ENCODE measurements at places on chromosomes 6 and 20.

DNA sequence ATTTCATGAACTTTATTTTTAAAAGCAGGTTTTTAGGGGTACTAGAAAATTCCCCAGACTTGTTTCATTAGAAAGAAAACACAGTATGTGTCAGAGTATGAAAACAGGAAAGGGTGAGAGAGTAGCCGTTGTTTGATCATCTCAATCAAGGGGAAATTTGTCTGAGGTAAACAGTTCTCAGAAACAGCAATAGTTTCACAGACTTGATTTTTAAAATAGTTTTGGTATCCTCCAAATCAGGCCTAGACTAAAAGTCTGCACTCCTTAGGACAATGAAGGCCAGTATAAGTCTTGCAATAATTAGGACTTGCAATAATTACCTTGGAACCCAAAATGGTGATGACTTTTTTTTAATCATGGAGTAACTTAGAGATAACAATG is 176.6 kb upstream of the TAB2 start:
- no peak for DNase-seq

DNA sequence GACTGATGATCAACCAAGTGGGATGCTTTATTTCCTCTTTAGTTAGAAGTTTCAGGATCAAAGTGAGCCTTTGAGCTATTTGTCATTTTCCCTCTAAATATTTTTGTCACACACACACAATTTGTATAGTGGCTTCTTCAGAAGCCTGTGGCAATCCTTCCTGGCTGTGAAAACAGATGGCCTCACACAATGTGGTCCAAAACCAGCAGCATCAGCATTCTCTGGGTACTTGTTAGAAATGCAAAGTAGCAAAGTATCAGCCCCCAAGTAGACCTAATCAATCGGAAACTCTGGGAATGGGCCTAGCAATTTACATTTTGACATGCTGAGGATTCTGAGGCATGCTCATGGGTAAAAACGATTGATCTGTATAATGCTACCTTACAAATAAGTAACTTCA is 115.9 kb downstream of the PAX1 start:
- DNase-seq = no peak

DNA sequence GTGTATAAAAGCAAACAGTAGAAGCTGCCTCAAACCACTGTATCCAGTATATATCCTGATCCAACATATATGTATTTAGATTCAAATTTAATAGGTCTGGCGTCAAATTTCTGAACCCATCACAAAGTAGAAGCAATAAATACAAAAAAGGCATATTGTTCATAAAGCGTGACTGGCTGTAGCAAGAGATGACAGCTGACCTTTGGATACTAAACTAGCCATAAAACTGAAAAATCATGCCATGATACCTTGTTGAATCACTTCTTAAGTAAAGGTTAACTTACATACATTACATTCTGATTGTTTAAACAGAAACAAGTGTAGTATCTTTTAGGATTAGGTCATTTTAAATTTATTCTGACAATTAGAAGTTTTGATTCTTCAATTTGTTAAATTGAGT is 372.0 kb upstream of the FLRT3 start:
- DNase-seq = no peak

- no peak for DNase-seq
Observed at GRCh38 chr6:96015518-96016333, at the start of gene FUT9. Gene FUT9 (plus strand): TSS chr6:96015974. CDS start chr6:96203156, 187,182 bp downstream.

- no peak for DNase-seq
Observed at GRCh38 chr20:36883977-36884535, 8.1 kb downstream of the TLDC2 start.

DNA sequence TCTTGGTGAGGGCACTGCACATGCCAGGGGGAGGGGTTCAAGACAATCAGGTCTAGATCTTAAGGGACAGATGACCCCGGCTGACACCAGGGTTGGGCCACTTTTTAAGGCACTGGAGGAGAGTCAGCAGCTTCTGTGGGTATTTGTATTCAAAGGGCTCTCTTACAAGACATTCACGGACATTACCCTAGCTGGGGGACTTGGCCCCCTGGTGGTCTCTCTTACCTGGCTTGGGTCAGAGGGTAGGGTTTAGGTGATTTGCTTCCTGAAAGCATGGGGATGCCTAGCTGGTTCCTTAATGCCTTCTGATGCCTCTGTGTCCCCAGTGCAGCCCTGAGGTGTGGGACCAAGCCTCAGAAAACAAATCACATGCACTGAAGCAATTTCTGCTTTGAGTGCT is 354.7 kb downstream of the CDC5L start:
- DNase-seq = no peak

GRCh38 chr20:58021481-58021880 is 207.0 kb downstream of the ANKRD60 start:
- DNase-seq = no peak

DNA sequence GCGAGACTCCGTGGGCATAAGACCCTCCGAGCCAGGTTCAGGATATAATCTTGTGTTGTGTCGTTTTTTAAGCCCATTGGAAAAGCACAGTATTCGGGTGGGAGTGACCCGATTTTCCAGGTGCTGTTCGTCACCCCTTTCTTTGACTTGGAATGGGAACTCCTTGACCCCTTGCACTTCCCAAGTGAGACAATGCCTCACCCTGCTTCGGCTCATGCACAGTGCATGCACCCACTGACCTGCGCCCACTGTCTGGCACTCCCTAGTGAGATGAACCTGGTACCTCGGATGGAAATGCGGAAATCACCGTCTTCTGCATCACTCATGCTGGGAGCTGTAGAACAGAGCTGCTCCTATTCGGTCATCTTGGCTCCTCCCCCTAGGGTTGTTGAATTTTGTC is 307.7 kb upstream of the DEFB115 start:
- DNase-seq = no peak

GRCh38 chr6:129621252-129621651 is 88.7 kb downstream of the ARHGAP18 start:
- no peak for DNase-seq

Data from GM19239 (cell line).